Germinal center (tissue), 1 donor: ENCODE measurements at places on chromosomes 5 and 9.

DNA sequence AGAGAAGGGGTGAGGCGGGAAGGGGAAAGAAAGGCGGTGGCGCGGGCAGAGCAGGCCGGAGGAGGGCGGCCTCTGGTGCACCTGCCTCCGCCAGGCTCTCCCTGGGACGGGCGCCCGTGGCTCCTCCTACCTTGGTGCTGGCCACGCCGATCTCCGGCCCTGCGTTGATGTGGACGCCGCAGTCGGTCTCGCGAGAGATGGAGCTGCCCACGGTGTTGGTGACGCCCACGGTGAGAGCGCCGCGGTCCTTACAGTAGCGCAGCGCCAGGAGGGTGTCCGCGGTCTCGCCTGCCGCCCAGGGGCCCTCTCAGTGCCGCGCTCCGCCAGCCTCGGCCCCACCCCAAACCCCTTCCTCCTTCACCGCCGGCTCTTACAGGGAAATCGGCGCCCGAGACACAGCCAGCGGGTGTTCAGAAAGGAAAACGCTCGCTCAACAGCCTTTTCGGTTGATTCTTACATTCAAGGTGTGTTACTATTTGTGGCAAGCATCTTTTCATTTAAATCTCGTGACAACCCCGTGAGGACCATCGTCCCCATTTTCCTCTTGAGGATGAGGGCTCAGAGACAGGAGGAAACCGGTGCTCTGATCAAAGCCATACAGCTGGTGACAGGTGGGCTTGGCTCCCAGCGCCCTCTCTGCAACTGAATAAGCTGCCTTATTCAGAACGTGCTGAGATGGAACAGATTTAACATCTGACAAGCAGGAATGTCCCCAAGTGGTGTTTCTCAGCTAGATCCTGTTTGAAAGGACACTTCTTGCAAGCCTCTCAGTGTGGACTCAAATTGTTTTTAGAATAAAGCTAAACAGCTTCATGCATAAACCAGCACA, 22.0 kb upstream of the MAPK9 start:
- no peak for DNase-seq

- peak; percentile 11 for DNase-seq
Observed at GRCh38 chr5:71633255-71634155, 46.4 kb downstream of the MCCC2 start.

DNA sequence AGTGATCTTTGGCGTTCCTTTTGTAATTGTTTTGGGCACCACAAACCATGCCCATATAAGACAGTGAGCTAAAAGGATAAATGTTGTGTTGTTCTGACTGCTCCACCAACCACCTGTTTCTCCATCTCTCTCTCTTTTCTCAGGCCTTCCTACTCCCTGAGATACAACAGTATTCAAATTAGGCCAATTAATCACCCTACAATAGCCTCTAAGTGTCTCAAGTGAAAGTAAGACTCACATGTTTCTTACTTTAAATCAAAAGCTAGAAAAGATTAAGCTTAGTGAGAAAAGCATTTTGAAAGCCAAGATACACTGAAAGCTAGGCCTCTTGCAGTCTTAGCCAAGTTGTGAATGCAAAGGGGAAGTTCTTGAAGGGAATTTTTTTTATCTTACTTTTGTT, 268.8 kb upstream of the NREP start:
- DNase-seq, result no peak

DNA sequence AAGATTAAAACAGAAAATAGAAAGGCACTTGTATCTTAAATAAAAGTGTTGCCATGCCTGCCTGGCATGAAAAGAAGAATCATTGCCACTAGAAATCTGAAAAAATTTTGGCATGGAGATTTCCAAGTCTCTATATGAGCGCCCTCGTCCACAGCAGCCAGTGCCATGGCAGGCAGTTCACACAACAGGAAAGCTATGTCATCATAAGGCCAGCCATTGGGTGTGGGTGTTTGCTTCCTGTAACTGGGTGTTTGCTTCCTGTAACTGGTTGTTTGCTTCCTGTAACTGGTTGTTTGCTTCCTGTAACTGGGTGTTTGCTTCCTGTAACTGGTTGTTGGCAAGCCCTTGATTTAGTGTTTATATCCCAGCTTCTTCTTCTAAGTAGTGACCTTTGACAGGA, 446.7 kb downstream of the IRX1 start:
- DNase-seq, result no peak

DNA sequence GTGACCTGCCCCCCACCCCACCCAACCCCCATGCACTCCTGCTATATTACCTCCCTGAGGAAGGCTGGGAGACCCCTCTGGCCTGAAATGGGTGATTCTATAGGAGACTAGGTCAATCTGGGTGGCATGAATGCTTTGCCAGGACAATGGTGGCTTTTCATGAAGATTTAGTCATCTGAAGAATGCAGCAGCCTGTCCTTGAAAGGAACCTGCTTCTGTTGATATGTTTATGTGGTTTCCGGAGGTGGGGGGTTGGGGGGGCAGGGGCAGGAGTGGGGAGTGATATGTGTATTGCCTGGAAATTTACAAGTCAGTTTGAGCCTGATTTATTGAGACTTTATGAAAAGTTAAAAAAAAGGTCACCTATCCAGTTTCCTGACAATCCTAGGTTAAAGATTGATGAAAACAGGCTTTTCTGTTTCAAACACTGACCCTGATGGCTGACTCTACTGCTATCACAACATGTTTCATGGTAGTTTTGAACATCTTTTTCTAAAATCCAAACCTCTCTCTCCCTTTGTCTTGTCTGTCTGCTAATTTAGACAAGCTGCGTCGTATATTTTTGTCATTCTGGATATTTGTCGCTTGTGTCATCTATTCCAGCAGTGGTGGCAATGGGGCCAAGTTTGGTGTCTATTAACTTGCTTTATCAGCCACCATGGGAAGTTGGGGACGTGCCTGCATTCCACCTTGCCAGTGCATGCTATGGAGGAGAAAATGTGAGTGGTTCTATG, 153.7 kb upstream of the EGFLAM start:
- DNase-seq, result no peak

DNA sequence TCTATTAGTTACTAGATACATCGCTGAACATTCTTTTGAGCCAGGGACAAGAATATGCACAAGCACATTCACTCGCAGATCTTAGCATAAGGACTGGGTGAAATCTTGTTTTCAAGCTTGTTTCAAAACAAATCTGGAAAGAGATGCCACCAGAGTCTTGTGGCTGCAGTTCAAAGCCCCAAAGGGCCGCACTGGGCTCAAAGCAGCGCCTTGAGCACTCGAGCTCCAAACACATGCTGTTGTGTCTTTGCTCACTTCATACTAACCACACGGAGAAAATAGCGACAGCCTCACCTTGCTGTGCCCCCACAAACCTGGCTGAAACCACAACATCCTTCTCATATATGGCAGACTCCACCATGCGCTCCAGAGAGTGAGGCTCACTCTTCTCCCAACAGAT, 34.2 kb upstream of the IL7R start:
- DNase-seq, result no peak

- no peak for DNase-seq
Observed at GRCh38 chr9:101478444-101478843, 42.9 kb upstream of the ALDOB start.

GRCh38 chr5:10667431-10668057, 93.5 kb downstream of the DAP start:
- DNase-seq, result no peak

DNA sequence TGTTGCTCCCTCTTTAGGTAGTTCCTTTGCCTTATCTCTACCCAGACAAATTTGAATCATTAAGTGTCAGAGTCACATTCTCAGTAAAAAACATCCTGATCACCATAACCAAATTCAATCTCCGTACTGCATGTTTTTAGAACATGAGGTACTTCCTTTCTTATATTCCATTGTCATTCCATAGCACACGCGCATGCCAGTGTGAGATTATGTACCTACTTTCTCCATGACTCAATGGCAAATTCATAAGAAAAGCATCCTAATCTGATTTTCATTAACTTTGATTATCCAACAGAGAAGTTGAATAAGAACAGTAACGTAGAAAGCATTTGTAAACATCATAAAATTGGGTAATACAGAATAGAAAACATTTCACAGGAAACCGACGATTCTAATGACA, 1118.6 kb upstream of the CDH9 start:
- DNase-seq, result no peak

DNA sequence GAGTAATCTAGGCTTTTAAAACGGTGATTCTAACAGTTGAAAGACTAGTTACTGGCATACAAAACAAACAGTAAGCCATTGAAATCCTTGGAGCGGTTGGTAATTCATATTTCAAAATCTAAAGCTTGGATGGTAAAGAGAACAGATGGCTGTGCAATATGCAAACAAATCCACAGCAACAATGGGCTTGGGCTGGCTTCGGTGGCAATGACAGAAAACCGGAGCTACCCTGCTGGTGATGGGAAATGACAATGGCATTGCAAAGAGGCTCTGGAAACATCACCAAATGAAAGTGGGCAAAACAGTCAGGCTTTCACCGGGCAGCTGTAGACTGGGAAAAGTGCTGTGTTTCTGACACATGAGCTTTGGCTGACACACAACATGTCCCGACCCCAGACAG, 42.2 kb downstream of the MED27 start:
- no peak for DNase-seq

DNA sequence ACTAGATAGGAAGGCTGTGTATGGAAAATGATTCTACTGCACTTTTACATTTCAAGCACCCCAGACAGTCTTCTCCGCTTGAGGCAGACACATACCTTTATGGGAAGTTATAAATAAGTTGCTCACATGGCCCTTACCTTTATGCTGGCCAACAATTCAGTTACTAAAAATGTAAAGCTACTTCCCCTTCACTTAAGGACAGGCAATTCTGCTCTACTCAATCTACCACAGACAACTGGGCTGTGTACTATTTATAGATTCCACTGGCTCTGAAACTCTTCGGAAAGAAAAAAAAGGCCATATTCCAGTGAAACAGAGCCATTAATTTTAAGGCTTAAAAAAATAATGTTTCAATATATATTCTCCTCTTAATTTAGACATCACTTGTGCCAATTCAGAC, 59.4 kb downstream of the ELAVL2 start:
- no peak for DNase-seq

DNA sequence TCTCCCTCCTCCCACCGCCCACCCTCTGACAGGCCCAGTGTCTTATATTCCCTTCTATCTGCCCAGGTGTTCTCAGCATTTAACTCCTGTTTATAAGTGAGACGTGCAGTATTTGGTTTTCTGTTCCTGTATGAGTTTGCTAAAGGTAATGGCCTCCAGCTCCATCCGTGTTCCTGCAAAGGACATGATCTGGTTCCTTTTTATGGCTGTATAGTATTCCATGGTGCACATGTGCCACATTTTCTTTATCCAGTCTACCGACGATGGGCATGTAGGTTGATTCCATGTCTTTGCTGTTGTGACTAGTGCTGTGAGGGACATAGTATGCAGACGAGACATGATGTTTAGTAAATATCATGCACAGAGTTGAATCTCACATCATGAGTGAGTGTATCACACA, 7.0 kb upstream of the SLC6A19 start:
- no peak for DNase-seq

GRCh38 chr5:156800929-156801328, 49.2 kb upstream of the PPP1R2B start:
- DNase-seq, result no peak

DNA sequence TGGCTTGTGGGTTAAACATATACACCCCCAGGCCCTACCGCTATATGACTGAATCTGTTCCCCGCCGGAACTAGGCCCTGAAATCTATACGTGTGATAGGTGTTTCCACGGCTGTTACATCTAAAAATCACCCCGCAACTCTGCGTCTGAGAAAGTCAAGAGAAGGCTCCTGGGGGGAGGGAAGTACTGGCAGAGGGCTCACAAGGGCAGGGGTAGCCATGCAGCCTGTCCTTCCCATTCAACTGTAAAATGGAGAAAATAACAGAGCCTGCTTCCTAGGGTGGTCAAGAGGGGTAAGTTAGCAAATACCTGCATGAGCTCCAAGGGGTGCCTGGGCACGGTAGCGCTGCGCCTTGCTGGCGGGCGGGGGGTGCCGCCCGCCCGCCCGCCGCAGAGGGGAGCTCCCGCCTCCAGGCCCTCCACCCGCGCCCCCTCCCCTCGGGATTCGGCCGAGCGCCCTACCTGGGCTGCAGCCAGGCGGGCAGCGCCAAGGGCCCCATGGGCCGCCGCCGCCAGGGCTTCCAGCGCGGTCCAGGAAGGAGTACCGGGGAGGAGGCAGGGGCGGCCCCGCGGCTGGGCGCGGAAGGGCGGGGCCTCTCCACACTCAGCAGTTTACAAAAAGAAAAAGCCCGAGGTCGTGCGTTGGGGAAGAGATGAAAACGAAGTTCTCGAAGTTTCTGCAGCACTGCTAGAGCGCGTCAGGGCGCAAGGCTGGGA, at the start of gene HACD4:
Gene HACD4, minus strand, starts transcription at position 550 of the 717 bp plus-strand sequence. Its CDS starts 50 bp downstream, at position 500.
- peak; percentile 80 for DNase-seq

DNA sequence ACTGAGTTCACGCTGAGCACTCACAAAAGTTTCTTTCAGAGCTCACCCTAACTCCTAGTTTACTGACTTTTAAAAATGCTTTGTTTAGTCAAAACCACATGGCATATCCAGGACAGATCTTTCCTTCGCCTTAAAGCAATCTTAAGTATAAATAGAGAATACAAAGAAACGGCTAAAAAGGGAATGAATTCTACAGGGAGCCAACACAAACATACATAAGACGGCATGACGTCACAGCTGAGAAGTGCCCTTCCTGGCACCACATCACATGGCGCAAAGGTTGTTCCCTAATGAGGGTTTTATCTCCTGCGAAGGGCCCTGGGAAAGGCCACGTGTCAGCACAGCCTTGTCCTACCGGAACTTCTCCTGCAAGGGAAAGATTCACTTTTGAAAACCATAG, 141.3 kb downstream of the IRX1 start:
- no peak for DNase-seq

GRCh38 chr5:57598097-57598496, 115.5 kb upstream of the ACTBL2 start:
- DNase-seq, result no peak

GRCh38 chr5:131496400-131496713, 138.7 kb downstream of the RAPGEF6 start:
- DNase-seq, result peak; percentile 23

DNA sequence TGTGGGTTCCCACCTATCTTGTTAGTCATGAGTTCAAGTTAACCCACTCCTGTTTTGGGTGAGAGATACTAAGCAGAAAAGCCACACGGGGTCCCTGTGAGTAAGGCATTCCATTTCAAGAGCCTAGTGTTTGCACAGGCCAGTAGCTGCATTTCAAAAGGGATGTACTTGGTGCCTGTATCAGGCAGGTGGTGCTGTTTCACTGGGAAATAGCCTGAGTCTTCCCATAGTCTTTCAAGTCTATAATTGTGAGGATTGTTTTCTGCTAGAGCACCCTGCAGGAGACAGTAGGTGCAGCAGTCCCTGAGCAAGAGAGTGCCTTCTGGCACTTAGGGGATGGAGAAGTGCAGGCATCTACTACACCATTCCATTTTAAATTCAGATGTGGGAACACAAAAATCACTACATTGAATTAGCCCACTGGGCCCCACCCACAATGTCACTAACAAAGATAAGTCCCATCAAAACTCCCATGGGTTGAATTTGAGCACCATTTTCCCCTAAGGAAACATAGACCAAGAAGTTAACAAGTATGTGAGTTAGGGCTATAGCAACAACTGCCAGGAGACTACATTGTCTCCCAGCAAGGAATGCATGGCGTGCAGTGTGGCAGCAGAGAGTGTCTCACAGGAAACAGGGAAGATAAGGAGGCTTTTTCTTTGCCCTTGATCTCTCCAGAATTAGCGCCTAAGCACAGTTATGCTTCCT, 263.2 kb downstream of the COX7C start:
- peak; percentile 15 for DNase-seq

GRCh38 chr5:147805030-147805454, 22.5 kb upstream of the JAKMIP2 start:
- peak; percentile 67 for DNase-seq
